ENCODE measurements at places on chromosomes 6 and 20.

DNA sequence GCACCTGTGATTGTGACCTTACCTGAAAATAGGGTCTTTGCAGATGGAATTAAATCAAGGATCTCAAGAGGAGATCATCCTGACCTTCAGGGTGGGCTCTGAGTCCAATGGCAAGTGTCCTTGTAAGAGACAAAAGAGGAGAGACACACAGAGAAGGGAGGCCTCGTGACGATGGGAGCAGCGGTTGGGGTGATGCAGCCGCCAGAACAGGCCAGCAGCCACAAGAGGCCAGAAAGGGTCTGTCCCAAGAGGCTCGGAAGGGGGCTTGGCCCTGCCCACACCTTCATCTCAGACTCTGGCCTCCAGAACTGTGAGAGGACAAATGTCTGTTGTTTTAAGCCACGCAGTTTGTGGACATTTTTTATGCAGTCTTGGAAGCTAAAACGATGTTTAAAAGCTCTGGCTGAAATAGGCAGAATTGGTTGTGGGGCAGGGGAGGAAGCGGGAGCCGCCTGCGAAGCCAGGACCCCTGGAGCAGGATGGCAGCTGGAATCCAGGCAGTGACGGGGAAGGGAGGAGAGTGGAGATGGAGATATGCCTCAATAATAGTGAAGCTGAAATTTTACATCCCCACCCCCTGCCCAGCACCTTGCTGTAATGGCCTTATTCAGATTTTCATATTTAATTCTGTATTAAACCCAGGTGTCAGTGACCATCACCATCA is 216.4 kb downstream of the ANKRD60 start:
- DNase-seq: no peak

GRCh38 chr6:5457041-5457440 is 195.7 kb downstream of the FARS2 start:
- no peak for DNase-seq

DNA sequence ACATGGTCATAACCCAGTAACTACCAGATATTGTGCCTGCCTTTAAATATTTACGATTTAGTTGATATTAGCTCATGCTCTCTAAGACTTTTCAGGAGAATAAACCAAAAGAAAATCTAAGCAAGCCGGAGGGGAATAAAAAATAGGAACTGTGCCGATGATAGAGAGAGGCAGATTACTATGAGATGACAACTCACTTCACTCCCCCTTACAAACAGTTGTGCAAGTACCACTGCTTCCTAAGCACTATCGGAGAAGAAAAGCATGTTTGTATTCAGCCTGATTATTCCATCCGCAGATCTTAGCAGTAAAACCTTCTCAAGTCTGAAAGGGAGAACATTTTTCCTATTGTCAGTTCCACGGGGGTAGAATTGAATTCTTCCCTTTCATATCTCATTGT is 294.4 kb downstream of the KCNQ5 start:
- DNase-seq: no peak

- no peak for DNase-seq
Observed at GRCh38 chr6:129893640-129894039, 32.5 kb upstream of the TMEM244 start.

DNA sequence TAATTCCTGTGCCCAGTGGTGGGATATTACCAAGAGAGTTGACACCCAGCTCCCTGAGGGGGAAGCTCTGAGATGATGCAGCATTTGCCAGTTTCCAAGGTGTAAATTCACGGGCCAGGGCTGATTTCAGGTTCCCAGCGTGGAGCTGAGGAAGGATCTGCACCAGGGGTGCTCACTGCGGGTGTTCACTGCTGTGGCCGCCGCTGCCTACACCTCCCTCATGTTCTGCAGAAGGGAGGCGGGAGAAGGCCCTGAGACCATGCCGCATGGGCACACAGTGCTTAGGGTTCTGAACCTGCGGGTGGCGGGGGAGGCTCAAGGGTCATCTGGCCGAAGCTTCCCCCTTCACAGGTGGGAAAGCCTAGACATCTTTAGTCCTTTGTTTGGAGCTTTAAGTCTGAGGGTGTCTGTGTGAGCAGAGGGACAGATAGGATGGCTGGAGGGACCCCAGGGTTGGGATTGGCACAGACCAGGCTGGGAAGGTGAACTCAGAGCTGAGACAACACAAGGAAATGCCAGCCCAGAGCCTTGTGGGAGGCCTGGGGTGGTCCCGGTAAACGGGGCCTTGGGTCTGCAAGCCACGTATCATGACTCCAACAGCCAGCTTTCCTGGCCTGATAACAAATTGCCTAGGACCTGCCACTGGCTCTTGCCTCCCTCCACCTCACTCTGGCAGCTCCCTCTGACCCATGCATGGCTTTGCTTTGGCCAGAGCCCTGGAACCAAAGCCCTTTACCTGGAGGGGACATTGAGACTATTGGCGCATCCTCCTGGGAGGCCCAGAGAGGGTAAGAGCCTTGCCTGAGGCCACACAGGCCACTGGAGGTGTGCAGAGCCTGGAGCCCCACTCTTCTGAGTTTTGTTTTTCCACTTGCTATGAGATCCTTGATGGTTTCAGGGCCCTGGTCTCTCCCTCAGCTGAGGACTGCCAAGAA is 40.4 kb downstream of the SYNJ2 start:
- DNase-seq: no peak

DNA sequence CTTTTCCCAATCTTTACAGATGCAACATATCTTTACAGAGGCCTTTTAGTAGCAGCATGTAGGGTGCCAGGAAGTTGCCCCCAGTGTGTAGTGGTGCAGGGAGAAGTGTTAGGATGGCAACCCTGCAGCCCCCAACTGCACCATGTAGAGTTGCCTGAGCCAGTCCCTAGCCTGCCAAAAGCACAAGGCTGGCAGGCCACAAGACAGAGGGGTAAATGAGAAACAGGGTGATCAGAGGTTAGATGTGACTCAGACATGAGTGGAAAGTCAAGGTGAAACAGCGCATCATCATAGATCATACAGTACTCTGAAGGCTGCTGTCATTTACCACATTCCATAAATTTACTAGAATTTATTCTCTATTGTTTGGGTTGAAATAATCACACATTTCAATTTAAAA is 467.5 kb downstream of the PRKN start:
- no peak for DNase-seq

GRCh38 chr6:41208439-41209106 is 7.6 kb upstream of the TREML2 start:
- DNase-seq: no peak

DNA sequence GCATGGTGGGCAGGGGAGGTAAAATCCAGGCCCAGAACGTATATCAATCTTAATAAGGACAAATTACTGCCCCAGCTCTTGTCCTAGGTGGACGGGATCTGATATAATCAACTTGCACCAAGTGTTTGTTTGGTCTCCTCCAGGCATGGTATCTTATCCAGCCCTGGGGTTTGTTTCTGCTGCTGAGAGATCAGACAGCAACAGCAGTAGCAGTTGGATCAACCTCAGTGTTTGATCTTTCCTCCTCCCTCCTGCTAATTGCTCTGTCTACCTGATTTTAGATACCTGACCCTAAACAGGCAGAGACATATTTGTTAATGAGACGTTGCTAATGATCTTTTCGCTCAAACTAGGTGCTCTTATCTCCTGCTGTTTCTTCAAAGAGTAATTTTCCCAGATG is 100.4 kb upstream of the BACH2 start:
- DNase-seq: no peak

DNA sequence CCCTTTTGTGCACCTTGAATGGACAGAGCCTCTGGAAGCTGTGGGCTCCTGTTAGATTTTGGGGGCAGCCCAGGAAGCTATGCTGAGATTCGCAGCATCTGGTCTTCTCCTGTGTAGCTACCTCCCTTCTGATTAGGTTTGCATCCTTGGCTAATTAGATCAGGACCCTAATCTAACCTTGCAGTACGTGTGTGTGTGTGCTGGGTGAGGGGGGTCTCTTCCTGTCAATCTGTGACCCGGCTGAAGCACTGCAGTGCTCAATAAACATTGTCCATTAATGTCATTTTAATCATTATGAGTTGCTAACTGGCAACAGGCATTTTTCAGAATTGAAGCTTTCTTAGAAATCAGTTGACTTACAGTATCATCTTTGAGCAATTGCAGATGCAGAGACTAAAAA is 229.1 kb upstream of the STXBP5 start:
- no peak for DNase-seq

- no peak for DNase-seq
Observed at GRCh38 chr6:158488065-158488464, 71.8 kb upstream of the TMEM181 start.

- DNase-seq: no peak
Observed at GRCh38 chr6:12602951-12603672, 113.5 kb upstream of the PHACTR1 start.

- DNase-seq: no peak
Observed at GRCh38 chr20:8788831-8789230, 280.1 kb upstream of the PLCB4 start.

Data from stimulated activated CD4-positive, alpha-beta T cell treated with anti-CD3 and anti-CD28 coated beads, Interleukin-15, amount 100 ng/mL, for 1 hour (primary cell).